Bronchial epithelial cell (primary cell): ENCODE measurements at places on chromosomes 2 and 18. TPM values are rescaled to one million over a fixed set of nuclear protein-coding genes. Genes with fewer than 3 reads are reported as not detected.

DNA sequence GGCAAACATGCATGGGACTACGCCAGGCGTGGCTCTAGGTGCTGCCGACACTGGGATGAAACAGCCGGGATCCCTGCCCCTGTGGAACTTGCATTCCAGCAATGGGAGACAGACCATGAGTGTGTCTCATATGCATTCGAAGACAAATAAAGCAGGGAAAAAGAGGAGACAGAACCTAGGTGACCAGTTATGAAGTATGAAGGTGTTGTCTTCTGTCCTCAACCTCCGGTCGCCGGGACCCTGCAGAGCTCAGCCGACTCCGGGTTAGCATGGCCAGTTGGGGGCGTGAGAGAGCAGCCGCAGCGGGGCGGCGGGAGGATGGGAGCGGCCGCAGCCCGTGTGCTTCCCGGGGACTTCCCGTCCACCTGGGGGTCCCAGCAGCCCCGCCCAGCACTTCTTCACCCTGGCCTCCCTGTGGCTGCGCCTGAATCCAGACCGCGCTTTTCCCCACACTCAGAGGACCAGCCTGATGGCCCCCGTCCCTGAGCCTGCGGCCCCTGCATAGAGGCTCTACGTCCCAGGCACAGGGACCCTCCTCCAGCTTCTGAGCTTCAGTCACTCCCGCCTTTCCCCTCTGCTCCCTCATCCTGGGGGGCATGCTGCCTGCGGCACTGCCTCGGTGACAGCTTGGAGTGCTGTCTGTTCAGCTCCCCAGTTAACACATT, 11.4 kb downstream of the ID2 start:
- no peak for DNase-seq

Gene C2orf15
- 0.90 and 1.1 TPM in 2 replicates for total RNA-seq

GRCh38 chr2:202104286-202104870, 31.3 kb downstream of the KIAA2012 start:
- peak; percentile 43 for DNase-seq

Gene LRP1B
- total RNA-seq: under 0.01 TPM in 1 of 2 replicates, not detected in the other

GRCh38 chr18:76134628-76135027, 360.4 kb downstream of the ZNF516 start:
- DNase-seq: peak; percentile 16

Gene FSHR
- not detected in 2 replicates for total RNA-seq

GRCh38 chr18:50125456-50125855, 69.5 kb downstream of the MYO5B start:
- peak; percentile 35 for DNase-seq

Gene RAX
- not detected in 2 replicates for total RNA-seq

DNA sequence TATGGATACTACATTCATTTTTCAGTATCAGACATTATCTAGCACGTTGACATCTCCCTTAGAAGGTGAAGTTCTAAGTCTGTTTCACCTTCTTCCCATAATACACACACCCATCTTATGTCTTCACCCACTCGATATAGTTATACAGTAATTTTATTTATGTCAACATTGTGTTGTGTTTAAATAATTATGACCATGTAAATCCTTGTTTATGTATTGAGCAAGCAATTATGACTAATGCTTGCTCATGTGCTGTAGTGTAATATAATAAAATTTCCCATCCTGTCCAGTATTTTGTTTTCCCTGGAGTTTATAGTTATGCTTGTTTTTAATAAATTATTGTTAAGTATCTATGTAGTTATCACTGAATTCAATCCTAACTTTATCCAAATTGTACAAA, 163.2 kb downstream of the MTX2 start:
- DNase-seq: peak; percentile 79

DNA sequence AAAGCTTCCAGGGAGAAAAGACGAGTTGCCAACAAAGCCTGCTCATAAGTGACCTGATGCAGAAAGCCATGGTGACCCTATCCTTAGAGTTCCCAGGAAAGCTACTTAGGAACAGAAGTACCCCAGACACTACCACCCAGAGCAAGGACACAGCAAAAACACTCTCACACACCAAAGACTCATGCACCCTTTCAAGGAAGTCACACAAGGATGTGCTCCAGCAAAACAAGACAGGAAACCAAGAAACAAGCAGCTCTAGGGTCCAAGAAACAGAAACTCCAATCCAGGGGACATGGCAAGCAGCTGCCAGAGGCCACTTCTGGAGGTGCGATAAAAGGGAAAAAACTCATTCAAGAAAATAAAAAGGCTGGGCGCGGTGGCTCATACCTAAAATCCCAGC, 5.7 kb downstream of the KIF1A start:
- no peak for DNase-seq

- DNase-seq: no peak
Measured at GRCh38 chr2:146388757-146389156, 1456.1 kb upstream of the ACVR2A start.

- no peak for DNase-seq
Measured at GRCh38 chr2:54845094-54845493, 121.6 kb downstream of the EML6 start.

GRCh38 chr2:58140508-58141072, 94.0 kb downstream of the VRK2 start:
- no peak for DNase-seq

DNA sequence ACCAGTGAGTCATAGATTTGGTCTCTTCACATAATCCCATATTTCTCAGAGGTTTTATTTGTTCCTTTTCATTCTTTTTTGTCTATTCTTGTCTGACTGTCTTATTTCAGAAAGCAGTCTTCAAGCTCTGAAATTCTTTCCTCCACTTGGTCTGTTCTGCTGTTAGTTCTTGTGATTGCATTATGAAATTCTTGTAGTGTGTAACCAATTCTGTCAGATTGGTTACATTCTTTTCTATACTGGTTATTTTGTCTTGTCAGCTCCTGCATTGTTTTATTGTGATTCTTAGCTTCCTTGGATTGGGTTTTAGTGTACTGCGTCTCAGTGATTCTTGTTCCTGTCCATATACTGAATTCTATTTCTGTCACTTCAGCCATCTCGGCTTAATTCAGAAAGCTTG, 18.6 kb downstream of the EHBP1 start:
- no peak for DNase-seq

GRCh38 chr2:77479895-77480294, 42.3 kb downstream of the LRRTM4 start:
- no peak for DNase-seq

- DNase-seq: peak; percentile 56
Measured at GRCh38 chr18:59957957-59958356, 58.2 kb downstream of the PMAIP1 start.

DNA sequence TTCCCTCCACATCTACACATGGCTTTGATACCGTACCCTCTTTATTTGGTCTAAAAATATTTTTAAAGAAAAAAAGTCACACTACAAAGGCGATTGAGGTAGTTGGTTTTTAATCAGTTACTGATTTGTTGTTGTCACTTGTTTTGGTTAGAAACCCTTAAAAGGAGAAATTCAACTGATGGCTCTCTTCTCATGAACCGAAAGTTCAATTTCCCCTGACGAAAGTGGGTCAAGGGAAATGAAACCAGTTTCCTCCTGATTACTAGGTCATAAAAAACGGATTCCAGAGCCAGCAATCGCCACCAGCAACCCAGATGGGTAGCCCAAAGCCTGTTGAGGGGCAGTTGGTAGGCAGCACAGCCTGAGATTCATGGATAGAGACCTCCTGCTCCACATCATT, 63.2 kb downstream of the DLGAP1 start:
- no peak for DNase-seq

DNA sequence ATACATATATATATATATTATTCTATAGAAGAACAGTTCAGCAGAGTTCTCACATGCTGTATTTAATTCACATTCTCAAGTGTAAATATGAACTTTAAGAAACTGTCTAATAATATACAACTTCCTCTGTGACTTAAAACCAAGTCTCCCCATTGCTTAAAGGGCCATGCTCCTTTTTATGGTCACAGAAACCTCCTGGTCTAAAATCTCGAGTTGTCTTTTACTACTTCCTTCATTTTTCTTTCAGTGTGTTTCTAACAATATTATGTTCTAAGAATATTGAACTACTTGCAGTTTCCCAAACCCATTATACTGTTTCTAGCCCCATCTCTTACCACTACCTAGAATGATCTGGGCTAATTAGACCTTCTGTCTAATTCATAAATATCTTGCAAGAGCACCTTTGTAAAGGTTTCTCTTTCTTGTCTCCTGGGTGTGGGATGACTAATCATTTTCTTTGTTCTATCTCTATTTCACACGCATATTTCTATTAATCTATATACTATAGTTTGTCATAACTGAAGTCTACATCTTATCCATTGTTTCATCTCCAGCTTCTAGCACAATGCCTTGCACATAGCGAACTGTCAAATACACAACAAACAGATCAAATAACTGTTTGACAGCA, 48.8 kb downstream of the ERBB4 start:
- DNase-seq: peak; percentile 8

DNA sequence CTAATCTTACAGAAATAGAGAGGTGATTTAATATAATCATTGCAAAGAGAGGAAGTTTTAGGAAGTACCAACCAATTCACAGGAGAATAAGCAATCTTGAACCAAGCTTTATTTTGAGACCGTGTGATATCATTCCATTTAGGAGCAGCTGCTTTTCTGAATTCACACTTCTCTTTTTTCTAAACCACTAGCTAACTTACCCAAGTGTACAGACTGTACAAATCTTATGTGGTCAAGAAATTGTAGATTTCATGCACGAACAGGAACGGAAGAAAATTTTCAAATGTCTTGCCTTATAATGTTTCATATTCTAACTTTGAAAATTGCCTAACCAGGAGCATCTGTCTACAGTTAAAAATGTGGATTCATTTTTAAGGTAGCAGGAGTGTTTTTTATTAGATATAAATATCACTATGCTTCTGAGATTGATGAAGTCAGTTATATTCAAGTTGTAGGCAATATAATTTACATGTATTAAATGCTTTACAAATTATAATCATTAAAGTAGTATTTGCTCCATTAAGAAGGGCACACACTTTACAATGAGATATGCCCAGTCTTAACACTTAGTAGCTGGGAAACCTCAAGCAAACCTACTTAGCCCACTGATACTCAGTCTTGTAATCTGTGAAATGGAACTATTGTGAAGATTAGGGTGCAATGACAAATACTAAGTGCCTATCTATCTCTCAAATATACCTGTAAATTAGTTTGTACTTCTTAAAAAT, 302.2 kb upstream of the STON1 start:
- no peak for DNase-seq

Gene LBH
- 6.9 and 18.7 TPM in 2 replicates for total RNA-seq

DNA sequence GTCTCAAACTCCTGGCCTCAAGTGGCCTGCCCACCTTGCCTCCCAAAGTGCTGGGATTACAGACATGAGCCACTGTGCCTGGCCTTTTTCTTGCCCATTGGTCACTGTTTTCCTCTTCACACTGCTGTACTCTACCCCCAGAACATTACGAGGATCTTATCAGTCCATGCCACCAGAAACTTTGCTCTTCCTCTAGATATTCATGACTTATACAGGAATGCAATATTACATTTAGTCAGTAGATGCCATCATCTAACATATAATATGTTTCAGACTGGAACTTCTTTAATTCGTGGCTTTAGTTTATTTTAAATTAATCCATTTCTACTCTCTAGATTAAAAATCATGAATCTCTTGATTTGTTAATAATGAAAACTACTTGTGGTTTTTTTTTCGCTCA, 135.5 kb downstream of the COMMD1 start:
- DNase-seq: no peak

GRCh38 chr2:218997731-218998130, 4.5 kb upstream of the CRYBA2 start:
- DNase-seq: no peak

- peak; percentile 89 for DNase-seq
Measured at GRCh38 chr2:12429779-12430406, 286.8 kb upstream of the TRIB2 start.

DNA sequence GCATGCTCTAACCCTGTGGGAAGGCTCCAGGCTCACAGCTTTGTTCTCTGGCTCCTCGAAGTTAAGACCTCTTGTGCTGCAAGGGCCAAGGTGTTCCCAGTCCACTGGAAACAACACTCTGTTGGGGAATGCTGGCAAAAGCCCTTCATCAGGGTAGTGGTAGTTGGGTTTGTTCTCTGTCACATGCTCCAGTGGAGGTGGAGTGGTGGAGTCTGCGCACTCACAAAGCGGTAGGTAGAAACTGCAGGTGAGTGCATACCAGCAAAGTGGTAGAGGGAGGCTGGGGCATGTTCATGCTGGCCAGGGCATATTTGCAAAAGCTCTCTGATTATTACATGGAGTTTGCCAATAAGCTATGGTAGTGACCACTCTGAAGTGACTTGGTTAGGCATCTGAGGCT, 410.5 kb downstream of the CDH19 start:
- no peak for DNase-seq

- peak; percentile 51 for DNase-seq
Measured at GRCh38 chr2:138515092-138515491, 13.5 kb downstream of the SPOPL start.

DNA sequence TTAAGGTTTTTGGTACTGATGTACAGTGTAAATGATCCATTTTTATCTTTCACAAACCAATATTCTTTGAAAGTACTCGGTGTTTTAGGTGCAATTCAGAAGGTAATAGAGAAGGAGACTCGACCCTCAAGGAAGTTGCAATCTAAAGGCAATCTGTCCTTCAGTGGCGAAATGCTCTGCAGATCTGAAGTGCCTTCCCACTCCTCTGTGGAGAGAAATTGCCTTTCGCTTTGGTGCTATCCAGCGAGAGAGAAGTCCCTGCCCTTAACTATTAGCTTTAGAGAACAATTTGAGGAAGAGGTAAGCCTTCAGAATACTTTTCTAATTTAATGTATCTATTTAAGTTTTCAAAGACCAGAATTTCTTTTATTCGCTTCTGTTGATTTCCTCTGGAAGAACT, 371.8 kb upstream of the FANCL start:
- DNase-seq: no peak

Gene PDE6D
- 7.6 and 8.7 TPM in 2 replicates for total RNA-seq

- no peak for DNase-seq
Measured at GRCh38 chr2:157837851-157838441, 38.2 kb downstream of the ACVR1 start.

Gene PSMA8
- not detected in 2 replicates for total RNA-seq

Gene SALL3
- total RNA-seq: not detected in 2 replicates

GRCh38 chr2:209334188-209335017, 89.4 kb upstream of the MAP2 start:
- DNase-seq: peak; percentile 46

- DNase-seq: no peak
Measured at GRCh38 chr2:41314511-41315070, 733.2 kb upstream of the PKDCC start.

DNA sequence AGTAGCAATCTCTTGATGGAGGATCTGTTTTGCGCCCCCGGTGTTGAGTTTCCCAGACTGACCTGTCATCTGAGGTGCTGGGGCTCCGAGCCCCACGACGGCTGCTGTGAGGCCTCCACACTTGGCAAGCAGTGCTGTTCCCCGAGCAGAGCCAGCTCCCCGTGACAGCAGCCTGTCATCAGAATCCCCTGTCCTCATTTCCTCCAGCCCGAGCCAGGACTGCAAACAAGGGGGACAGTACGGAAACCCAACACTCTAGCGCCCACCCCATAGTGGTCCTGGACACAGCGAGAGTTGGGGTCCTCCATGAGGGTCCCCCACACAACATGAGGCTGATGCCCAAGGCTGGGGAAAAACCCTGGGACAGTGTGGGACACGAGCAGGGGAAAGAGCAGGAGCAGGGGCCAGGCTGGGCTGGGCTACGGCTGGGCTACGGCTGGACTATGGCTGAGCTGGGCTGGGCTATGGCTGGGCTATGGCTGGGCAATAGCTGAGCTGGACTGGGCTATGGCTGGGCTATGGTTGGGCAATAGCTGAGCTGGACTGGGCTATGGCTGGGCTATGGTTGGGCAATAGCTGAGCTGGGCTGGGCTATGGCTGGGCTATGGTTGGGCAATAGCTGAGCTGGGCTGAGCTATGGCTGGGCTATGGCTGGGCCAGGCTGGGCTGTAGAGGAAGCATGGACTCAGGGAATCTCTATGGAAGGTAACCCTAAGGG, 1.5 kb upstream of the KLHL30 start:
- DNase-seq: peak; percentile 76
